ENCODE measurements at places on chromosomes 5 and 9. TPM values are rescaled to one million over a fixed set of nuclear protein-coding genes. Genes with fewer than 3 reads are reported as not detected.

Gene IL9
- not detected for total RNA-seq

Gene GPX8
- 47.9 TPM for total RNA-seq

Gene SOHLH1
- not detected for total RNA-seq

Gene ANKRD18B
- 6.7 TPM for total RNA-seq

Gene CEP72
- total RNA-seq = 36.5 TPM

Gene GABRA1
- 1.6 TPM for total RNA-seq
